ENCODE measurements at places on chromosomes 3 and 15.
A peak's percentile ranks its signal among the peaks of the same experiment; 100 is the strongest.

DNA sequence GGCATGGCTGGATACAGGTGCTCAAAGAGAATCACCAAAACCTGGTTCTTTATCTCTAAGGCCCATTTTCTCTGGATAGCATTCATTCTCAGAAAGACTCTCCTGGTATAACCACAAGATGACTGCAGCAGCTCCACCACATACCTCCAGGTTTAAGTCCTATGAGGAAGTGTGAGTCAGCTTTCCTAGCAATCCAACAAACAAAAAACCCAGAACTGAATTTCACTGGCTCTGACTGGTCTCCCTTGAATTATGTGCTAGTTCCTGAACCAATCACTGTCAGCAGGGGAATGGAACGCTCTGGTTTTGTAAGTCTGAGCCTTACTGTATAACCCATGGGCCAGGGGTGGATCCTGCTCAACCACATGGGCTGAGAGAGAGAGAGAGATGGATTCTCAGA, 27.2 kb downstream of the MRPL46 start:
- no peak for DNase-seq

DNA sequence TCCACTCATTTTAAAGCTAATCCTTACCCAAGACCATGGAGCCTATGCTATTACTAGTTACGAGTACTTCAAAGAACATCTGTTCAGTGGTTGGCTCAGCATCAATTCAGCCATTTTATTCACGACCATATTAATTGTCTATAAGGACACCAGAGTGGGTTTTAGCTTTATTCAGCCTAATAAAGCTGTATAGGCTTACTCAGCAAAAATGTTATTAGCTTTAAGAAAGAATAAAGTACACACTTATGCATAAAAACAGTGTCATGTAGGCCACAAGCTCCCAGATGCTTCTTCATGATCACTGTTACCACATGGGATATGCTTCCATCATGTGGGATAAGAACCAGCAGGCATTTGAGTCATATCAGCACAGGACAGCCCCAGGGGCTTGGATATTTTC, 87.4 kb upstream of the GPR149 start:
- DNase-seq = no peak

DNA sequence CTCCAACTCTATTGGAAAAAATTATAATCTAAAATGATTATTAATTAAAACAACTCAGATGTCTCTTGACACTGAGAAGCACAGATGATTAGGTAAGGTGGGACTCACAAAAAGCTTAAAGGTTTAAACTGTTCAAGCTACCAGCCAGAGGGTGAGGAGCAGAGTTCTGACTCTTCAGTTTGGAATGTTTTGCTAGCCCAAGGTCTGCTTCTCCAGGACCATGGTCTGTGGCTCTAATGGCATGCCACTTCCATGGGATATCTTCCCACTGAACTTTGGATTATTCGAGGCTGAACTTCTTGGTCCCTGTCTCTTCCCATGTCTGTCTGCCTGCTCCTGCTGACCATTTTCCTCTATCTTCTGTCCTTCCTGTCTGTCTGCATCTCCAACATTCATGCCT, 49.2 kb downstream of the CACNA2D3 start:
- DNase-seq = no peak

DNA sequence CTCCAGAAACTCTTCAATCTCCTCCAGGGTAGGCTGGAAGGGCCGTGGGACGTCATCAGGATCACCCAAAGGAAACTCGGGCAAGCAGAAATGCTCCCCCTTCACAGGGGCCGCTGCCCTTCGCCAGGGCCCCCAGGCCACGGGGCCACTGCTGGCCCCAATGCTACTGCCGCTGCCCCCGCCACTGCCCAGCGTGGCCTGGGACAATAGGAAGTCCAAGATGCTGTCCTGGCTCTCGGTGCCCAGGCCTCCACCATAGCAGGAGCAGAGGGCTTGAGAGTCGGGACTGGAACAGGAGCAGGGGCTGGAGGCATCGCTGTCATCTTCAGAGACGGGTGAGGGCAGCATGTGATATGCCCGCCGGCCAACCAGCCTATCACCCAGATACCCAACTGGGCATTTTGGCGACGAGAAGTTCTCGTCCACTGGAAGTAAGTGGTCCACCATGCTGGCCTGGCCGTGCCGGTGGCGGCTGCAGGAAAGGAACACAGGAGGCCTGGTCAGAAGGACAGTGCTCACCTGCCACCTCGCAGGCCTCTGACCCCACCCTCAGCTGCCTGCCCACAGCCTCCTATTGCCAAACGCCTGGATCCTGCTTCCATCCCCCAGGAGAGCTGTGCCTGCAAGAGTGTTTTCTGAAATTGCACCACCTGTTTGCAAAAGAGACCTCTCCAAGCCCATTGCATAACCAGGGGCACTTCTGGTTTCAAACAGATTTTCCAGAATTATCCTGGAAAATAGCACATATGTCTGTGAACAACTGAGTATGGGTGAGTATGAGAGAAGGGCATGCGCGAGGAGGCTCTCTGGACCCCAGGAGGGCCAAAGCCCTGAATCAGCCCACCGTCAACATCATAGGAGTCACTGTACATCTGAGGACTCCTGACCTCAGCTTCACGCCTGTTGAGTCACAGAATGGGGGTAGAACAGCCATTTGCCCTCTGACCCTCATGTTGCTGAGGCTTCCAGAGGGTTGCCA, 4.4 kb downstream of the KLF15 start:
- DNase-seq = peak; percentile 6

DNA sequence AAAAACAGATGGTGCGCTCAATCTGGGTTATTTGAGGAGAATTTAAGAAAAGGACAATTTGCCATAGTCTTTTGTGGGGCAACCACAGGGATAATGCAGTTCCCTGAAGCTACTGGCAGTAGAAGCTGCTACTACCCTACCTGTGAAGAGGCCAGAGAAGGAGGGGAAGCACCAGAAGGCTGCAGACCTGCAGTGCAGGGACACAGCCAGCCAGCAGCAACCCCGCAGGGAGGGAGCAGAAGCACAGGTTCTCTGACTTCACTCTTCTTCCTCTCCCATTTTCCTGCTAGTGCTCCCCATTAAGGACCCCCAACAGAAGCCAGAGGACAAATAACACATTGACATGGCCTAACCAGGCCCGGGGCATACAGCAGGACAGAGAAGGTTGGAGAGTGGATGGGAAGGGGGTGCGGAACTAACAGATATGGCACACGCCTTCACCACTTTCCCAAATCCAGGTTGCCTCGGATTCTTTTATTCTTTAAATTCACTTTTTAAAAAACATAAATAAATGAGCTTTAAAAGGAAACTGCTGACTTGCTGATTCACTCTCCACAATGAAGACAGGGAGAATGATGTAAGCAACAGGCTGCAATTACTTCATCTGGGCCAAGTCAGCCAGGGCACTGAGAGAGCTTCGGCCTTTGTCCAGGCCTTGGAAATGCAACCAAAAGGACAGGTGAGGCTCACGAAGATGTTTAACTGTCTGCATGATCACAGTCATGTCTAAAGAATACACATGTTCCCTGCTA, 30.1 kb downstream of the POPDC2 start:
- DNase-seq = no peak

- DNase-seq = no peak
These were observed 22.1 kb downstream of the PHC3 start for GRCh38 chr3:170159459-170159858.

DNA sequence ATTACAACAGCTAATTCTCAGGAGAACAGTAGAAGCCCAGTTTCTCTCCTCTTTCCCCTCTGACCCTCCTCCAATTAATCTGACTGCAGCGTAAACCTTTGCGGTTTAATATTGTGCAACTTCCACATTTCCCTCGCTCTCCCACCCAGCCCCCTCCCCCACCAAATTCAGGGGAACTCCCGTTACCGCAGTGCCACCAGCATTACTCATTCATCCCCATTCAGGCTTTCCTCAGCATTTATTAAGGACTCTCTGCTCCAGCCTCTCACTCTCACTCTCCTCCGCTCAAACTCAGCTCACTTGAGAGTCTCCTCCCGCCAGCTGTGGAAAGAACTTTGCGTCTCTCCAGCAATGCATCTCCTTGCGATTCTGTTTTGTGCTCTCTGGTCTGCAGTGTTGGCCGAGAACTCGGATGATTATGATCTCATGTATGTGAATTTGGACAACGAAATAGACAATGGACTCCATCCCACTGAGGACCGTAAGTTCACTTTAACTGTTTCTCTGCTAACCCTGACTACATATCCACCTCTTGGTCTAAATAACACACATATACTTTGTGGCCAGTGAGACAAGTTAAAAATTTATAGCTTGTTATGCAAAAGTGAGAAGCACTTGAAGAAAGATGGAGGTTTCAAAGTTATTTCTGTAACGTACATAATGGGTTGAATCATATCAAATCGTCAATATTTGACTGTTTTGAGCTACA, at the start of gene PTX3:
Gene PTX3, plus strand, starts transcription at position 268 of the 709 bp plus-strand sequence. Its CDS starts 84 bp downstream, at position 352.
- DNase-seq = no peak

GRCh38 chr3:177145381-177145780, 51.9 kb downstream of the TBL1XR1 start:
- DNase-seq = no peak

GRCh38 chr3:160038862-160039562, 50.4 kb downstream of the IL12A start:
- peak; percentile 6 for DNase-seq

DNA sequence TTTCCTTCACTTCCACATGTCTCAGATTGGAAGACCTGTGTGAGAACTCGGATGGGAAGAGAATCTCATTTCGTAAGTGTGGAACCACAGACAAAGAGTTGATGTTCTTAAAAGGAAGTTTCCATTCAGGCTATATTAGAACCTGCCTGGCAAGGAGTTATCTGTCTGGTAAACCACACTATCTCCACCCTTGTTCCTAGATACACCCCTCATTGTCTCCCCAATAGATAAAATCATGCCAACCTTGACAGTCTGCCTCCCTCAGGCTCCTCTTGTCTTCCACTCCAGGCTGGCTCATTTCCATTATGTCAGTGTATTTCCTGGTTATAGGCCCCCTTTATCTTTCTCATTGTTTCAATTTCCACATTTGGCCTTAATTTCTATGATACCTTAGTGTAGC, 89.2 kb downstream of the TMEM108 start:
- DNase-seq = no peak

- no peak for DNase-seq
These were observed 3.6 kb upstream of the LPCAT4 start for GRCh38 chr15:34370643-34371042.

- DNase-seq = no peak
These were observed 93.0 kb upstream of the IGSF10 start for GRCh38 chr3:151553888-151554287.

DNA sequence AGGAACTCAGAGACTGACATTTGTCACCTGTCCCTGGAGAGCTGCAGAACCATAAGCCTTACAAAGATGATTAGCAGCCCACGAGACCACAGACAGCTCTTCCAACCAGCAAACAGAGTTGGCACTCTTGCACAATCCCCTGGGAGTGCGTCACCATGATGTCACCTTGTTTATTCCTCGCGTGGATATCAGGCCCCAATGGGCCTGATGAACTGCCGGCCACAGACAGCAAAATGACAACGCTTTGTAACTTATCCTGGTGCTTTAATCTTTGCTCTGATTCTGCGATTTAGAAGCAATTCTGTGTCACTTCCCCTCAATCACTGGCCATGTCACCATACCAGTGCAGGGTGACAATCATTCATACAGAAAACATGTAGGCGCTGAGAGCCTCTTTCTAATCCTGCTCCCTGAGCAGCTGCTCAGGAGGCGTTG, 89.2 kb downstream of the TAMM41 start:
- DNase-seq = no peak

DNA sequence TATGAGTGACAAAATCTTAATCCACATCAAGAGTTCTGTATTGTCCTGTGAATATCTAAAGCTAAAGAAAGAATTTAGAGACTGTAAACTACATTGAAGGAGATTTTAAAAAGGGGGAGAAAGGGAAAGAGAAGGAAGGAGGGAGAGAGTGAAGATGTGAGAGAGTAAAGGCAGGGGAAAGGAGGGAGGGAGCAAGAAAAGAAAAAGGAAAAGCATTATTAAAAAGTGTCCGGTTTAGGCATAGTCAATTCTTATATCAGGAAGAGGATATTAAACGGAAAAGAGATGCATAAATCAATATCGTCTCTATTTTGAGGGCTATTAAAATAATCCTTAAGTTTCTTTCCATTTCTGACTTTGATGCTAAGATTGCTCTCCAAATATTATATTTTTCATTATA, 332.1 kb downstream of the ROBO2 start:
- DNase-seq = no peak

GRCh38 chr3:49132437-49133225, at the start of gene LAMB2:
TSS of gene LAMB2 (minus strand) at chr3:49133050. CDS start at chr3:49132867, 183 bp downstream.
- no peak for DNase-seq

DNA sequence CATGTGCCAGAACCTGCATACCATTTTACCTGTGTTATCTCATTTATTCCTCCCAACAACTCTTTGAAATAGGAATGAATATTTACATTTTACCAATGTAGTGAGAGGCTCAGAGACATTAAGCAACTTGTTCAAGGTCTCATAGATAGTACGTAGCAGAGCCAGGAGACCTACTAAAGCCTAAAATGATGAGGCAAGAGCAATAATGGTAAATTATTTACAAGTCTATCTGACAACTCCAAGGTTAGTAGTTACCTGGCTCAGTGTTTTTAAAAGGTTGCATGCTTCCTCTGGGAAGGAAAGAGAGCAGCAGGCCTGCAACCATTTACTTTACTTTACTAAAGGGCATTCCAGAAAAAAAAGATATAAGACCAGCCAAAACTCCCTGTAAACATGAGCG, 103.0 kb downstream of the CFAP20DC start:
- no peak for DNase-seq

GRCh38 chr3:78670094-78670493, 1097.7 kb downstream of the ROBO1 start:
- DNase-seq = no peak

DNA sequence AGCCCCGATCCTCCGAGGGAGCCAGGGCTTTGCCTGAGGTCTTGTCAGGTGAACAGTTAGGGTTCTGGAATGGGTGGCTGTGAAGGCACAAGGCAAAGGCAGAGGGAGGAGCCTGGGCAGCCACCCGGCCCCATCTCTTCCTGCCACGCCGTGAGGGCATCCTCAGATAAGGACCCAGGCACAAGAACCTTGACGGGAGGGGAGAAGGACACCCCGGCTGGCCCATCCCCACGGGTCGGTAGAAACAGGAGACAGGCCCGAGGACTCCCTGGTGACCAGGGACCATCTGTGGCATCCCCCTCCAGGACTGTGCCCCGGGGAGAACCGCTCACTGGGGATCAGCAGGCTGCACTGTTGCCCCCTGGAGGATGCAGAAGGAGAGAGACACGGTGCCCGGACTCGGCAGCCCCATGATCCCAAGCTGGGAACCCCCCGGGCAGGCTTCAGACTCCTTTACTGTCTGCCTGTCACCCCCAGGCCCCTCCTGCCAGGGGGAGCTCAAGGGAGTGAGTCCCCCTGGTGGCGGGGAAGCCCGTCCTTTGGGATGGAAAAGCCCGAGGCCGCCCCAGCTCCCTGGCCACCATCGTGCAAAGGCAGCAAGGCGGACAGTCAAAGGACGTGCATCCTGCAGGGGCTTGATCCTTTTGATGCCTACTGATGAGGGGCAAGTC, 12.3 kb upstream of the PCSK6 start:
- DNase-seq = peak; percentile 71

- no peak for DNase-seq
These were observed 59.5 kb upstream of the TRPC1 start for GRCh38 chr3:142664311-142664710.

- DNase-seq = no peak
These were observed 22.7 kb downstream of the LARP6 start for GRCh38 chr15:70831094-70831911.
